HCT116 (cell line): ENCODE measurements at places on chromosomes 1 and 21. TPM values are rescaled to one million over a fixed set of nuclear protein-coding genes. Genes with fewer than 3 reads are reported as not detected.

DNA sequence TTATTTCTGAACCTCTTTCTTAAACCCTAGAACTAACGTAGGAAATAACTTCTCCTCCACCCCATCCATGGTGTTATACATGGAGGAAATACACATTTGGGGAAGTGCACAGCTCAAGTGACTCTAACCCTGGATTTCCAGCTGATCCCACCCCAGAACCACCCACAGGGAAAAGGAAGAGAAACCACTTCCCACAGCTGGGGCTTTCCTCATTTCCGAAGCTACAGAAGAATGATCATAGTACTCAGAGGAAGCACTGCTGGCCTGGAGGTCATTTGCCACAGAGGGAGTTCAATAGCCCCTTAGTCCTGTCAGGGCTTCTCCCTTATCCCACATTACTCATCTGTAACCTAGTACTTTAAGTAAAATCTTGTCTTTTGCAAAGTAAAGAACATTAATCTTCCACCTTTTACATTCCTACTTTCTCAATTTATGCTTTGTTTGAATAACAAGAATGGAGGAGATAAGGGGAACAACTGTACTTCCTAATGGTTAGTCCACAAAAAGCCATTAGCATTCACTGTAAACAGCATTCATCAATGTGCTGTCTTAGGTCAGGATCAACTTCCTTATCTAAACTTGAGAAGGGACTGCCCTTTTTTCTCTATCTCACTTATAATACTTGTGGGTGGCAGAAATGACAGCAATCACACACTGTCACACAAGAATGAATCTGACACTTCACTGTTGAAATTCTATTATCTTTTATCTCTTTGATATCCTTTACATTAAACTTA is 63.0 kb upstream of the RGS1 start:
- no peak for DNase-seq
- H3K27me3 ChIP-seq: no peaks in the 10 kb centered on the region
- no peaks in the 10 kb centered on the region for H3K36me3 ChIP-seq
- no peak overlapping the region for H3K27ac ChIP-seq
- H3K4me1 ChIP-seq: no peaks in the 10 kb centered on the region

GRCh38 chr1:187876775-187877174 is 1048.0 kb downstream of the PLA2G4A start:
- no peak overlapping the region for H3K4me3 ChIP-seq
- no peaks in the 10 kb centered on the region for H3K27me3 ChIP-seq
- no peak for DNase-seq
- no peaks in the 10 kb centered on the region for H3K4me1 ChIP-seq

DNA sequence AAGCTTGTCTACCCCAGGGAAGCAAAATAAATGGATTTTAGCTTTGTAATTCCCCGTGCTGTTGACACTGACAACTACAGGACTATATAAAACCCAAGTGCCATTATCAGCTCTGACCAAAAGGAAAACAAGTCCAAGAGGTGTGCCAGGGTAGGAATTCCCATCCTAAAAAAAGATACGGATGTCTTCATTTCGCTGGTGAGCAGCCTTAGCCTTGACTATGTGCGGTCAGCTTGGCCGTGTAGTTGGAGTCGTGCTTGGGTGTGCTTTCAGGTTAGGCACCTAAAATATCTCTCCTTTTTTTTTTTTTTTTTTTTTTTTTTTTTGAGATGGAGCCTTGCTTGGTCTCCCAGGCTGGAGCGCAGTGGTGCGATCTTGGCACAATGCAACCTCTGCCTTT is 28.9 kb upstream of the ACTN2 start:
- no peaks in the 10 kb centered on the region for H3K36me3 ChIP-seq
- no peak overlapping the region for H3K4me3 ChIP-seq
- peaks cover 6% of the 10 kb centered on the region; the same call in 1 of the 2 replicates for H3K27me3 ChIP-seq
- H3K4me1 ChIP-seq: no peaks in the 10 kb centered on the region
- no peak for DNase-seq
- no peak overlapping the region for H3K27ac ChIP-seq

- H3K4me3 ChIP-seq: no peak overlapping the region
- no peaks in the 10 kb centered on the region for H3K36me3 ChIP-seq
- DNase-seq: no peak
- no peak overlapping the region for H3K27ac ChIP-seq
These were observed 73.1 kb downstream of the FMN2 start for GRCh38 chr1:240164742-240165141.

GRCh38 chr1:71862756-71863155 is 419.6 kb downstream of the NEGR1 start:
- H3K27me3 ChIP-seq: no peaks in the 10 kb centered on the region
- H3K4me1 ChIP-seq: no peaks in the 10 kb centered on the region
- H3K36me3 ChIP-seq: no peaks in the 10 kb centered on the region
- H3K27ac ChIP-seq: no peak overlapping the region
- DNase-seq: no peak

Gene PGD
- total RNA-seq: 144 TPM
